Erythroblast (primary cell): ENCODE measurements at places on chromosomes 11 and 22.

DNA sequence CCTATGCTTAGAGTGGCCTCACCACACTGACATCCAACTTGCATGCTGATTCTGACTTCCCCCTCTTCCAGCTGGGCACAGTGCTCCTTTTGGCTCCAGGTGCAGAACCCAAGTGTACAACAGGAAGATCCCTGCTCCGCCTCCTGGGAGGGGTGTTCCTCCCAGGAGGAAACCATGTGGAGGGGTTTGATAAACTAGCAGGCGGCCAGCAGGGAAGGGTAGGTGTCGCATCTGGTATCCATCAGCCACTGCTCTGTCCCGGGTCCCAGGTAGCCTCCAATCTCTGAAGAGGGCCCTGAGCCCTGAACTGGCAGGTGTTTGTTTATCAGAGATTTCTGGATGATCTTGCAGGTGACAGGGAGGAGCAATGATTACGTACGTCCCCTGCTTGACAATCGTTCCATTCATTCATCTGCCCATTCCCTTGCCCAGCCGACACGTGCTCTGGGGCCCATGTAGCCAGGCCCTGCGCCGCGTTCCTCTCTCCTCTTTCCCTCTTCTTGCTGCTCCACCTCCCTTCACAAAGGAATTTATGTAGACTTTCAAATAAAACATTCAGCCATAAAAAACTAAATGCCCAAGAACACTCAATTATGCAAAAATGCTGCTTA lies 41.2 kb upstream of the MICAL2 start:
- no peak for DNase-seq

DNA sequence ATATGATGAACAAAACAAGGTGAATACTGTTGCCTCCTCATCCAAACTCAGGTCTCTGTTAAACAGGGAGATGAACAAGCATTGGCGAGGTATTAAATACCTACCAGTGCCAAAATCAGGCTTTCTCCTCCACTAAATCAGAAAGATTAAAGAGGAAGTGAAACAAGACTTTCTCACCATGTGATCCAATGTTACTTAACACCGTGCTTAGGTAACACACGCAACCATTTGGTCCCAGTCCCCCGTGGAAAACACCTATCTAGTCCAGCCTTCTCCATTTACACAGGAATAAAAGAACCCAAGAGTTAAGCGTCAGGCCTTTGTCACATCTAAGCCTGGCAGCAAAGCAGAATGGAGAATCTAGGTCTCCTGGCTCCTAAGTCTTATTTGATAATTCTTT lies 34.5 kb downstream of the TENM4 start:
- DNase-seq, result no peak

DNA sequence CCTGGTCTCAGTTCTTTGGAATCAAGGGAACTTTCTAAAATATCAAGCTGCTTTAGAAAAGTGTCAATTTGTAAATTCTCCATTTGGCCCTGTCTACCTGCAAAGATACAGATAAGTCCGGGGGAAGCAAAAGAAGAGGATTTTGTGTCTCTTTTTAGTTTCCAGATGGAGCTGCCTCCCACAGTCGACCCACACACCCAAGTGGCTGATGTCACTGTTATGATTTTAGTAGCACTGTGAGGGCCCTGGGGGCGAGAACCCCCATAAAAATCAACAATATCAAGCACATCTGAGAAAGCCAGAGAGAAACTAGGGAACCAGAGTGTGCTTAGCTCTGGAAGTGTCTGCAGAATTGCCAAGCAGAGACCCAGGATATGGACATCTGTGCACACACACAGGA lies 212.7 kb downstream of the LARGE1 start:
- DNase-seq, result no peak

- DNase-seq, result no peak
Measured at GRCh38 chr11:17933708-17934107, 79.1 kb downstream of the SERGEF start.

DNA sequence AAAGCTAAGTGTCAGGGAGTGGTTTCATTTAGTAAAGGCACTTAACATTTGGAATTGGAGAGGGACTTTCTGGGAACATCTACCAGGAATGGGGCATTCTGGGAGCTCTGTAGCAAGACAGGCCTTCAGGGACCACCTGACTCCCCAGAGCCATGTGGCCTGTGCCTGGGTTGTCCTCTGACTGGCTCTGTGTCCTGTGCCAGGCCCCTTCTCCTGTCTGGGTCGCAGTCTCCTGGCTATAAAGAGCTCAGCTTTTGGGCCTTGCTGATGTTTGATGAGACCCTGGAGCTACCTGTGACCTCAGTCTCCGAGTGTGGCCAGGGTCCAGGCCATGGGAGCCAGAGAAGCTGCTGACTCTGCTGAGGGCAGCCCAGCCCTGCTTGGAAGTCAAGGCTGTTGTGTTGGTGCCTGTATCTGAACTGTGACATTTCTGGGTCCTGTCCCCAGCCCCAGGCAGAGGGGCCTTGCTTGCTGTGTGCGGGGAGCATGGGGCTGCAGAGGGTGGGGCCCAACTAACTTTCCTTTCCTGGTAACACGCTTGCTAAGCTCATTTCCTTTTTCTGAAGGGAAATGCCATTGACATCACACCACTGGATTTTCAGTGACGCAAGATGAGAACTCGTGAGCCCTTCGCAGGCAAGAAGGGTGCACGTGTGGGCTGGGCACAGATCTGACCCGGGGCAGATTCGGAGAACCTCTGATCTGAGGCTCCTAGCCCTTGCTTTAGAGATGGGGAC lies 41.3 kb downstream of the LRRC32 start:
- DNase-seq, result no peak
